ENCODE measurements at places on chromosomes 7 and 10. TPM values are rescaled to one million over a fixed set of nuclear protein-coding genes. Genes with fewer than 3 reads are reported as not detected.

TSPAN12 gene
- 0.72 TPM for total RNA-seq

CACUL1 gene
- total RNA-seq = 10.3 TPM

EPHA1 gene
- not detected for total RNA-seq

NAT16 gene
- total RNA-seq = not detected

PWWP2B gene
- 6.5 TPM for total RNA-seq

TRIL gene
- total RNA-seq = 0.72 TPM

SAMD9L gene
- 7.6 TPM for total RNA-seq

DIP2C gene
- total RNA-seq = 9.1 TPM

FRA10AC1 gene
- 3.1 TPM for total RNA-seq

PPP1R3A gene
- total RNA-seq = not detected

MMP21 gene
- not detected for total RNA-seq

GBX1 gene
- not detected for total RNA-seq

ANXA8 gene
- total RNA-seq = 0.16 TPM

GRK5 gene
- 25.9 TPM for total RNA-seq

NUDT13 gene
- total RNA-seq = 0.16 TPM

GPRIN2 gene
- not detected for total RNA-seq

AIMP2 gene
- total RNA-seq = 55.2 TPM

ITPRID1 gene
- not detected for total RNA-seq

FEZF1 gene
- total RNA-seq = not detected

MRLN gene
- not detected for total RNA-seq

DGKI gene
- total RNA-seq = 0.36 TPM

INMT gene
- 195 TPM for total RNA-seq

C10orf62 gene
- total RNA-seq = not detected

ZPBP gene
- total RNA-seq = not detected

TMEM196 gene
- total RNA-seq = not detected

TRIM8 gene
- total RNA-seq = 116 TPM

HOXA7 gene
- total RNA-seq = not detected

IQUB gene
- under 0.01 TPM for total RNA-seq

PTF1A gene
- not detected for total RNA-seq

GPC2 gene
- not detected for total RNA-seq

EN2 gene
- total RNA-seq = not detected

FRMD4A gene
- 11.8 TPM for total RNA-seq

PRSS1 gene
- total RNA-seq = not detected

ERVW-1 gene
- total RNA-seq = not detected

CACNA2D1 gene
- 69.7 TPM for total RNA-seq

LBX1 gene
- under 0.01 TPM for total RNA-seq

UTF1 gene
- total RNA-seq = not detected

MMD2 gene
- total RNA-seq = not detected

POU6F2 gene
- total RNA-seq = not detected

CFAP70 gene
- total RNA-seq = 0.18 TPM

NKX2-3 gene
- total RNA-seq = not detected

AMZ1 gene
- total RNA-seq = not detected

POLD2 gene
- total RNA-seq = 69.1 TPM

METTL27 gene
- total RNA-seq = 4.5 TPM

HTRA1 gene
- total RNA-seq = 123 TPM

PRSS2 gene
- total RNA-seq = not detected

MMRN2 gene
- total RNA-seq = 6.8 TPM

SEC61A2 gene
- total RNA-seq = 5.8 TPM

SPDYE16 gene
- total RNA-seq = not detected
